ENCODE measurements at places on chromosomes 5 and 9.

- no peak for DNase-seq
These were observed 216.6 kb upstream of the EFNA5 start for GRCh38 chr5:107887166-107887943.

DNA sequence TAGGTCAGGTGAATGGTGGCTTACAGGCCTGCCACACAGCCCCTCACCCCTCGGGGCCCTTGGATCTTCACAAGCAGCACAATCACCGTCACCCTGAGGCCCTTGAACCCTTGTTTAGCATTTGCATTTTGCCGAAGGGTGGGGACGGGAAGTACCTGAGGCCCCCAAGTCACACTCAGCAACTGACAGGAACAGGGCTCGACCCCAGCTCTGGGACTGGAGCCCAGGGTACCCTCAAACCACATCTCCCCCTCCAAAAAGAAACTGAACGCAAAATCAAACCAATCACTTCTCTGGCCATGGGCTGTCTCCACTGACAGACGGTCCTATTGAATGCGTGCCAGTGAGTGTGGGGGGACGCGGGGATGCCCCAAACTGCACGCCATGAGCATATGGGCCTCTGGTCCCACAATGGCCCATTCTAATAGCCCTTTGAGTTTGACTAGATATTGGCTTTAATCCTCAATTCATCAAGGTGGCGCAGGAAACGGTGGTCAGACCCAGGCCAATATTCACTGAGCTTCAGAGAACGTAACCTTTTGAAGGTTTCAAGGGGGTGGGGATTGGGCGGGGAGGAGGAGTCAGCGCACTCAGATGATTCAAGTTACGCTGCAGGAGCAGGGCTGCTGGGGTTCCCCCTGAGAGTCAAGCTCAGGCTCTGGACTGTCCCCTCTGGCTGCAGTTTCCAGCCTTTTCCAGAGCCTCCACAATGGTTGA lies 176.0 kb downstream of the DAB2IP start:
- no peak for DNase-seq

DNA sequence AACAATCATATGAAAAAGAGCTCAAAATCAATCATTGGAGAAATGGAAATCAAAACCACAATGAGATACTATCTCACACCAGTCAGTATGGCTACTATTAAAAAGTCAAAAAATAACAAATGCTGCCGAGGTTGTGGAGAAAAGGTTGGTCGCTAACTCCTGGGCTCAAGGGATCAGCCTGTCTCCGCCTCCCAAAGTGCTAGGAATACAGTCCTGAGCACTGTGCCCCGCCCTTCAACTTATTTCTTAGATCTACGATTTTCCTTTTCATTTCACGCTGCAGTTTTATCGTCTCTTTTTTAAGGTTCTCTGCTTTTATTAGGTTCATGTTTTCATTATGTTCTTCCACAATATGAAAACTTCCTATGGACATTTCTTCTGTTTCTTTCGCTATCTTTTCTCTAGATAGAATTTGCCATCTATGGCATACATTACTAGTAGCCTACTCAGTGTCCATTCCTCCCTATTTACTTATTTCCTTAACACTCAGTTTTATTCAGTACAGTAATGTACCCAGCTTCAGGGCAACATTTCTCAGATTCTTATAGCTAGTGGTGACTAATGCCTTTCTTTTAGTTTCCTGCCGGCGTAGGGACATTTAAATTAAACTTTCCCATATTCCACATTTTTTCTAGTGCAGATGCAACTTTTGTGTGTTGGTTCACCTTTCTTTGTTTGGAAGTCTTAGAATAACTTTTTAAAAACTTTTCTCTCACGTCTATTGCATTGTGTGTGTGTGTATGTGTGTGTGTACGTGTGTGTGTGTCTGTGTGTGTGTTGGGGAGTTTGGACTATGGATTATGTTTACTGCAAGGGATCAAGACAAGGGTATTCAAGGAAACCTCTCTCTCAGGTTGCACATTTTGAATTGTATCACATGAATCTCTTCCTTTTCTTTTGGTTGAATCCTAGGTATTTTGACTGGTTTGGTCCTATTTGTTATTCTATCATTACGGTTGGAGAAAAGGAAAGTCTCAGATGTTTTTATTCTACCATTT lies 21.6 kb upstream of the FBN2 start:
- no peak for DNase-seq

- DNase-seq, result no peak
These were observed 70.8 kb upstream of the XPA start for GRCh38 chr9:97767891-97768290.

- DNase-seq, result no peak
These were observed 996 bp downstream of the NXNL2 start for GRCh38 chr9:88536023-88536324.

DNA sequence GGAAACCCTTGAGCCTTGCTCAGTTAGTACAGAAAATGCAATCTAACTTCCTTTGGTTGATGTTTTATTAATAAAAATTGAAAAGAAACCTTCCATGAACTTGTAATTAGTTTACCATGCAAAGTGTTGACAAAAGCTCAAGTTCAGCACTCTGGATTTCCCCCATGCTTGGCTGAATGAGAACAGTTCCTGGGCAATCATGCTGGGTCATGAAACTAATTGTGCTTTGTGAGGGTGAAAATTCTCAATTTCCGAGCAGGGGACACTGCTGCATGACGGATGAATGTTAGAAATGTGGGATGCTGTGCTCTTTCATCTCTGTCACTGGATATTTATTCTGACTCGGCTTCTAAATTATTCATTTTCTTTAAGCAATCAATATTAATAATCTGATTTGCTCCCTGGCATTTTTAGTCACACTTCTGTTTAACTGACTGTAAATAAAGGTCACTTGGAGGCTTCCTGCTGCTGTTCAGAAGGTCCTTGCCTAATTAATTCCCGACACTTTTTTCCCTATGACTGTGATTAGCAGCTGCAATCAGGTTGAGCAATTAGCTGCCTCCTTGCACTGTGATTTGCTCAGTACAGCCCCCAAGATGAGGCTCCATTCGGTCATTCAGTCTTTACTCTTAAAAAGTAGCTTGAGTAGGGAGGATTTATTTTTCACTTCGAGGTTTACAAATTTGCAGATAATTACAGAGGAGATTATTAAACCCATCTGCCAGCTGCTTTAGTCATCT lies 678.1 kb upstream of the ZNF608 start:
- DNase-seq, result no peak

- no peak for DNase-seq
These were observed 45.0 kb upstream of the VLDLR start for GRCh38 chr9:2576631-2577030.

DNA sequence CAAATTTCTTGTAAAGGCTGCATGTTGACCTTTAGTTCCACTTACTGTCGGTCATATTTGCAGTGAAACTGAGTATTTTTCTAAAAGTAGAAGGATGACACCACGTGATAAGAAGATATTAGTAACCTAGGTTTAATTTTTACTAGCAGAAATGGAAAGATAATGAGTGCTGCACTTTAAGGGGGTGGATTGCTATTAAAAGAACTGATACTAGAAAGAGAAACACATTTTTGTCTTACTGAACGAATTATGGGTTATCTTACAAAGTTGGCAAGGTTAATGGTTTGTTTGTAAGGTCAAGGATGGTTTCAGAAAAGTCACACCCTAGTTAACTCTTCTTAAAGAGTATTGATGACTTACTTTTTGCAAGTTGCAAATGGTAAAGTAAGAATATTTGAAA lies 2.4 kb downstream of the MACIR start:
- no peak for DNase-seq

GRCh38 chr9:31486630-31487029 lies 897.8 kb upstream of the ACO1 start:
- DNase-seq, result no peak

- DNase-seq, result no peak
These were observed 5.0 kb upstream of the IRX4 start for GRCh38 chr5:1887588-1888360.

- DNase-seq, result no peak
These were observed 668.3 kb upstream of the CDH18 start for GRCh38 chr5:20656262-20656661.

DNA sequence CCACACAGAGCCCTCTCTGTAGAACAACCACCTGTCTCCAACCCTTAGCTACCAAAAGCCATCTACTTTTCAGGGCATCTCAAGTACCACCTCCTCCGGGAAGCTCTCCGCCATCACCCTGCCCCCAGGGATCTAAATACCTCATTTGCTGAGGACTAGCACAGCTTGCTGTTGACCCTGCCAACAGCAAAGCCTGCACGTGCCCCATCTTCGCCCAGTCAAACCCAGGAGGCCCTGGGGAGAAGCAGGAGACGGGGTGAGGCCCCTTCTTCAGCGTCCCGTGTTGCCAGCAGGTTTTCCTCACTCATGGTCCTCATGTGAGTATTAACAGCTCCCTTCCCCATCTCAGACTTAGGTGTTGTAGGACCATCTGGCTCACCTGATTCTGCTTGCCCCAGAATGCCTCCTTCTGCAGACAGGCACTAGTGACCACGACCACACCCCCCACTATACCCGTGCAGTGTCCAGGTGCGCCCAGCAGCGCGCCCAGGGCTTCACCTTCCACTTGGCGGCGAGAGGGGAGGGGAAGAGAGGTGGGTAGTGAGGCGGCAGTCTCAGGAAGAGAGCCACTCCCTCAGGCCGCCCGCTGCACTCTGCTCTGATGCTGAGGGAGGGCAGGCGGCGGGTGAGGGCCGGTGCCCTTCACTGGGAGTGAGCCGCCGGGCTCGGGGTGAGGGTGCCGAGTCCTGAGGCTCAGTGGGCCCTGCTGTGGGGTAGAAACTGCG lies 11.1 kb downstream of the VAV2 start:
- DNase-seq, result no peak

DNA sequence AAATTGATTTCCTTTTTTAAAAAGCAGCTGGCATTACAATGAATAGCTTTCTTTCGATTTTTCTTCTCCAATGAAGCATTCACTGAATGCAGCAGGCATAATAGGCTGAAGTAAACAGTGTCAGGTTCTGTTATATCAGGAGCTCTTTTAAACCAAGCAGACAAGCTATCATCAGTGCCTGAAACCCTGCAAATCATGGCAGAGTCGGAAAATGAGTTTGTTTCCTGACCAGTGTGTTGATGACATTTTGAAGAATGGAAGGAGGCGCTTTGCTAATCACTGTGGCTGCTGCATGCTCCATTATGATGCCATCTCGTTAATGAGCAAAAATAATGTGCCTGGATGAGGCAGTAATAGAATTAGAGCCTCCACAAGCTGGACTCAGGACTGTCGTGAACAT lies 284.5 kb downstream of the ZNF608 start:
- DNase-seq, result no peak

GRCh38 chr5:11801061-11801460 lies 103.2 kb downstream of the CTNND2 start:
- DNase-seq, result no peak

Data from iPS DF 19.7 (cell line).